ENCODE measurements at places on chromosomes 4 and X. TPM values are rescaled to one million over a fixed set of nuclear protein-coding genes. Genes with fewer than 3 reads are reported as not detected.

The MAGEA9B gene
- not detected for total RNA-seq

The TLR3 gene
- total RNA-seq = 4.4 TPM

The RNF175 gene
- total RNA-seq = not detected

The TNMD gene
- total RNA-seq = not detected

The XAGE3 gene
- not detected for total RNA-seq

The BST1 gene
- not detected for total RNA-seq

The MAPK10 gene
- not detected for total RNA-seq

The ENPEP gene
- total RNA-seq = not detected

The UGT2B10 gene
- total RNA-seq = not detected

- DNase-seq = no peak
Observed at GRCh38 chr4:19002170-19002569, 980.6 kb upstream of the LCORL start.

- DNase-seq = no peak
Observed at GRCh38 chr4:89299153-89299791, 8.3 kb downstream of the GPRIN3 start.

- DNase-seq = no peak
Observed at GRCh38 chr4:38082424-38083385, 122.5 kb downstream of the PTTG2 start.

- DNase-seq = peak; percentile 11
Observed at GRCh38 chrX:149877157-149877556, 3.8 kb upstream of the MAGEA8 start.

DNA sequence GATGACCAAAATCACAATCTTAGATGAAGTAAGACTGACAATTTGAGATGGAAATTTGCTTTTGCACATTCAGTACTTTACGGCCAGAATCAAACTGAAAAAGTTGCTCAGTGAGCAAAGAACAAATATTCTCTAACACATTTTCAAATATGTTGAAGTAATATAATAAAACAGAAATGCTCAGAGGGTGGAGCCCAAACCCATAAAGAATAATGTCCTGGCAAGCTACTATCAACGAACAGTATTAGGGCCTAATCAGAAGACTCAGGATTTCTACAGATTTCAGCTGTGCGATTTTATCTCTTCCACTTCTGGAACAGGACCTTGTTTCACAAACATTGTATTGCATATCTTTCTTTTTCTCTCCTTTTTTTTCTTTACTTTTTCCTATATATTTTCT, 505.0 kb downstream of the TECRL start:
- DNase-seq = no peak

GRCh38 chr4:17662694-17663093, 48.3 kb downstream of the MED28 start:
- DNase-seq = peak; percentile 43

DNA sequence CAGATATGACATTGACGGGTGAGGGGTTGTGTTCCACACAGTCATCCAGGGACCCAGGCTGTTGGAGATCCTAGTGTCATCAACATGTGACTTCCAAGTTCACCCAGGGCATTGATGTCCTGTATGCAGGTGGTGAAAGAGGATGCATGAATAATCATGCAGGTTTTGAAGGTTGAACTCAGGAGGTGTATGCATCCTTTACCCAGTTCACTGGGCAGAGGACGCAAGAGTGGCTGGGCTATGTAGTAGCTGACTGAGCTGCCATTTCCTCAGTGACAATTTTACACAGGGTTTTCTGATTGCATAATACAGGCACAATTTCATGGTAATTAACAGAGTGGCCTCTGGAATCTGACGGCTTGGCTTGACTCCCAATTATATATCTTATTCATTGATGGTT, 323.0 kb downstream of the HS3ST1 start:
- no peak for DNase-seq

GRCh38 chr4:55866973-55867574, 13.6 kb downstream of the EXOC1 start:
- peak; percentile 59 for DNase-seq

- DNase-seq = no peak
Observed at GRCh38 chrX:24839331-24839730, 145.6 kb downstream of the POLA1 start.

DNA sequence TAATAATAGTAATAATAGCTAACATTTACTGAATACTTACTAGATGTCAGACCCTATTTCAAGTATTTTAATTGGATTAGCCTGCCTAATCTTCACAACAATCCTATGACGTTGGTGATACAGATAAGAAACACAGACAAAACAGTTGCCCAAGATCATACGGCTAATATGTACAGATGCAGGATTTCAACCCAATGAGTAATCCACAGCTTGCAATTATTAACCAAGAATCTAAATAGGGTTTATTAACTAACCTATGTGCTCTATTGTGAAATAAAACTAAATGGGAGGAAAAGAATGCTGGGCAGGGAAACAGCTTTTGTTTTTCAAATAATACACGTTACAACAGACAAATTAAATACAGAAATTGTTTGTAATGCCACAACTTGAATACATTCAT, 23.4 kb downstream of the FBXO8 start:
- DNase-seq = no peak

DNA sequence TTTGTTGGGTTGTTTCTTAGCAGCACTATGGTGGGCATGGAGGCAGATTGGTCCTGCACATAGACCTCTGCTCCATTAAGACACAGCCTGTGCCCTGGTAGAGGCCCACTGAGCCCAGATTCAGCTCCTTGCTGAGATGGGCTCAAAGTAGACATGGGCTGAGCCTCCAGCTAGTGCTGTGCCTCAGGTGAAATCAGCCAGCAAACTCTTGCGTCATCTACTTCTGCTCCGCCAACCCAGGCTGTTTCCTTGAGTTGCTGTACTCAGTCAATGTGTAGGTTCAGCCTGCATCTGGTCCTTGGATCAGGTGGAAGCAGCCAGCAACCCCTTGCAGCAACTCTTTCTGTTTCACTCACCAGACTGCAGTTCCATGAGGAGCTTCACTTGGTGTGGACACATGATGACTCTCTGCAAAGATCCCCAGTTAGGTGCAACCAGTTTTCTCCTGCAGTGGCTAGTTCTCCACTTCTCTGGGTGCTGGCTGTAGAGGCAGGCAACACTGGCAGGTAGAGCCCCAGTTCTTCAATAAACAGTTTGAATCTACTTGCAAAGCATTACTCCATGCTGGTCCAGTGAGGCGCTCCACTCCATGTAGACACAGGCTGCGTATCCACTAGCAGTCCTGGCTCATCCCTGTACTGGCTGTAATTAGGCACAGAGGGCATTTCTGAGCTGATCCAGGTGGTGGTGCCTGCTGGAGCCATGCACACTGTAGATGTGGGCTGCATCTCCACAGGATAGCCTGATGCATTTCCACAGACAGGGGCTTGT, 199.0 kb upstream of the MAMLD1 start:
- DNase-seq = no peak

DNA sequence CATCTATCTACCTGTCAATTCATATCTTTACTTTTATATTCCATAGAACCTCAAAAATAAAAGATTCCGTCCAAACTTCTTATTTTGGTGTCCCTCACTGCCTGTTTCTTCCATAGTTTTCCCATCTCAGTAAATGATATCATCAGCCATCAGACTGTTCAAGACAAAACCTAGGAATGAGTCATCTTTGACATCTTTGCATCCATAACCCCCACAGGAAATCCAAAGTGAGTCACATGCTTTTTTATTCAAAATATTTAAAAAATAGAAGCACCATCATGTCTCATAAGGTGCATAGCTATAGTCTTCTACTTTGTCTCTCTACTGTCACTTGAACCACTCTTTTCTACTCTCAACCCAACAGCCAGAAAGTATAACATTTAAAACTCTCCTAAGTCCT, 29.9 kb upstream of the CXXC4 start:
- peak; percentile 35 for DNase-seq

- DNase-seq = no peak
Observed at GRCh38 chr4:77473509-77473908, 132.1 kb upstream of the CXCL13 start.

GRCh38 chrX:15269120-15269519, 763 bp downstream of the ASB9 start:
- no peak for DNase-seq

DNA sequence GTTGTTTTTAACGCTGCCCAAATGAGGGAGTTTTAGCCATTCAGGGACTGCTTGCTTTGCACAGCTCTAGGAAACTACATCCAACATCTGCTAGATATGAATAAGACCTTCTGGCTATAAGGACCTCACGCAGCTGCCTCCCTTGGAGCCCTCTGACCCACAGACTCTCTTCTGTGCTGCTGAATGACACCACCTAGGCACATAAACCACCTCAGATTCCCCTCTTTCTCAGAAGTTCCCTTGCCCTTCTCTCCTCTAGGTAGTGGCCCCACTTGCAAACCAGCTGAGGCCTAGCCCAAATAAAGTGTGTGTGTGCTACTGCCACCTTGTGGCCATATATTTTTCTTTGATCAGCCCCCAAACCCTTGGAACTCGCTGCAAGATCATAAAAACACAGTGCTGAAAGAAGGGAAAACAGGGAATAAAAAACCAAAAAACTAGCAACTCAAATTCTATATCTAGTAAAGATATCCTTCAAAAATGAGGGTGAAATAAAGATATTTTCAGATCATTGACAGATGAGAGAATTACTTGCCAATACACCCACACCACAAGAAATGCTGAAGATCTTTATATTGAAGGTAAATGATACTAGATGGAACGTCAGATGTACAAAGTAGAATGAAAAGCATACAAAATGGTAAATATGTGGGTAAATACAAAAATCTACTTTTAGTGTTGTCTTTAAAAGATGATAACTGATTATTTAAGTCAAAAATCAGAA, 265.9 kb downstream of the ADAMTS3 start:
- peak; percentile 6 for DNase-seq

All from A172 (cell line).